Stimulated activated CD4-positive, alpha-beta T cell treated with anti-CD3 and anti-CD28 coated beads, Interleukin-12 subunit alpha, Interleukin-12 subunit beta, amount 100 ng/mL, for 48 hours (primary cell): ENCODE measurements at places on chromosomes 11 and 22.

- DNase-seq: no peak
Observed at GRCh38 chr11:28606930-28607329, 498.7 kb downstream of the METTL15 start.

- DNase-seq: no peak
Observed at GRCh38 chr11:111945198-111945597, 8.1 kb downstream of the DIXDC1 start.

- DNase-seq: no peak
Observed at GRCh38 chr11:108606070-108606469, 12.5 kb upstream of the EXPH5 start.

GRCh38 chr11:22476589-22476988, 138.4 kb downstream of the SLC17A6 start:
- no peak for DNase-seq

GRCh38 chr11:67265633-67266448, 432 bp upstream of the GRK2 start:
- no peak for DNase-seq

GRCh38 chr22:40244586-40244985, 66.9 kb downstream of the TNRC6B start:
- no peak for DNase-seq
